ENCODE measurements at places on chromosomes 7 and 10.
A peak's percentile ranks its signal among the peaks of the same experiment; 100 is the strongest.

DNA sequence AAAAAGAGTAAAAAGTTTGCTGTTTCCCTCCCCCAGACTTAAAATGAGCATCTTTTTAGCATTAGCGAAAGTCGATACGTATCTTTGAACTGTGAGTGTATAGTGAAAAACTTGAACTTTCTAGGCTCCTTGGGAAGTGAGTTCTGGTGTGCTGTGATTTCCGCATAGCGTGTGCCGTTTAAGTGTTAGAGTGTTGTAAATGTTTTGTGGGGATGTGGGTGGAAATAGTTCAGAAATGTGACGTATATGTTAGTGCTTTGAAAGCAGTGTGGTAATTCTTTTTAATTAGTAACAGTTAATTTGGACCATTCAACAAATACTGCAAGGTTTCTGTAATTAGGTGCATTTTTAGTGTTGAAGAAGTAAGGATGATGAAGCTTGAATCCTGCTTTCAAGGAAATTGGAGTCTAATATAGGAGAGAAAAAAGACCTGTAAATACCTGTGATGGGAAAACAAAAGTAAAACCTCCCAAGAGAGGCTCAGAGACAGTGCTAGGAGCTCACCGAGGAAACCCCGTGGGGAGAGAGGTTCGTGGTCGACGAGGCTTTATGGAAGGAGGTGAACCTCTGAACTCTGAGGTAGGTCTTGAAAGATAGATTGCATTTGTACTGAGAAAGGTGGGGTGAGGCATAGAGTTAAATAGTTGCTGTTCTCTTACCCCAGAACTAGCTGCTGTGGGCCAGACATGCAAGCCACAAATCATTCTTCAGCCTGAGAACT lies 40.8 kb downstream of the RBM33 start:
- DNase-seq: no peak

DNA sequence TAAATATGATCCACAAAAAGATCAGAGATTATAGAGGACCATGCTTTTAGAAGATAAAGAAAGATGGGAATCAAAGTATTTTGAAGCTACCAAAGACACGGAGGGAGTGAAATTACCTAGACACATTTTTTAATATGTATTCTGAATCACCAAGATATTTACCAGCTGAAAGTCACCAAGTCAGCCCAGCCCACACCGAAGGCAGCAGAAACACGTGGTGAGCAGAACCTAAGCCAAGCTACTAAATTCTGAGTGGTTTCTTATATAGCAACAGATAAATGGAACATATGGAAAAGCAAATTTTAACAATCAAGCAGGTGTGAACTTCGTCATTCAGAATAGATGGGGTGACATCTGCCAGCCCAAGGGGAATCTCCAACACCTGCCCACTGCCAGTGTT lies 134.7 kb upstream of the AKR1E2 start:
- DNase-seq: no peak

GRCh38 chr10:71779641-71780040 lies 6.3 kb upstream of the VSIR start:
- no peak for DNase-seq

DNA sequence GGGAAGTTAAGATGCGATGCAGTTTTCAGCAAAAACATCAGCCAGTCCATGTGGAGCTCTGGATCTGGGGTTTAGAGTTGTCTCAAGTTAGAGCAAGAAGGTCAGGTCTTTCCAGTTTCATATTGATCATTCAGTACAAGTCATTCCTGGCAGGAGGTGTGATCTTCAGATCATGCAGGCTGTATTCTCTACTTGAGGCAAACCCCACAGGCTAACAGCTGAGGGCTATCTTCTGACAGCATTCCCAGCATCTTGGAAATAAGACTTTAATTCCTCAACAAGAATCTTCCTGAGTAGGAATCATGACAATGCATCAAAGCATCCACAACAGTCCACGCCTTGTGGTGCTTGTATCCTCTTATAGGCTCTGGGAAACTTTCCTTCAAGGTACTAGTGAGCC lies 94.9 kb upstream of the ZNF438 start:
- DNase-seq: no peak

DNA sequence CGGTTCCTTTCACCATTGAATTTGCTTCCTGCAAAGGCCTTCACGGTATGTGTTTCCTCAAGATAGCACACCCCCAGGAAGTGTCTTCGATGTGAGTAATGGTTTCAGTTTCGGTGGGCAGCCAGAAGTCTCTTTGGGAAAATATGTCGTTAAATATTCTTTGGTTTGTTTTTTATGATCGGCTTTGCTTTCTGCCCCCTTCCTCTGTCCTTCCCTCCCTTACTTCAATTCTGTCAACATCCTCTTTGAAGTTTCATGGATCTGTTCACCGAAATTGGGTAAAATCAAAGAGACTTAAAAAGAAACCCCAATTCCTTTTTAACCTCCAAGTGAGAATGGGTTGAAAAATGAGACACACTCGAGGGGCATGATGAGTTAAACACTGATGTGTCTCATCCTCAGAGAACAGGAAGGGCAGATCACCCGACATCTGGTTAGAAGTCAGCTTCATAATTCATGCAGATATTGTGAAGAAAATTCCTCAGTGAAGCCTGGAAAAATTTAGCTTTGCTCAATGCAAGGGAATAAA lies 170.8 kb upstream of the HABP2 start:
- peak; percentile 46 for DNase-seq

Data from astrocyte of the spinal cord (primary cell).